ENCODE measurements at places on chromosomes 3 and 15.

DNA sequence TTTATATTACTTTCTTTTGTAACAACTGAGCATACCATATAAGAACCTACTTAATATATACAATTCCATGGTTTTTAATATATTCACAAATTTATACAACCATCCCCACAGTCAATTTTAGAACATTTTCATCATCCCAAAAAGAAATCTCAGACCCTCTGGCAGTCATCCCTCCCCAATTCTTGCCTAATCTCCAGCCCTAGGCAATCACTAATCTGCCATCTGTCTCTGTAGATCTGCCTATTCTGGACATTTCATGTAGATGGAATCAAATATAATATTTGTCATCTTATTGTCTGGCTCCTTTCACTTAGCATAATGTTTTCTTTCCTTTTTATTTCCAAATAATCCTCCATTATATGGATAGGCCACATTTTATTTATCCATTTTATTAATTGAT is 92.5 kb downstream of the LARS2 start:
- no peak for DNase-seq

GRCh38 chr3:21751886-21752285 is 876 bp upstream of the ZNF385D start:
- no peak for DNase-seq

DNA sequence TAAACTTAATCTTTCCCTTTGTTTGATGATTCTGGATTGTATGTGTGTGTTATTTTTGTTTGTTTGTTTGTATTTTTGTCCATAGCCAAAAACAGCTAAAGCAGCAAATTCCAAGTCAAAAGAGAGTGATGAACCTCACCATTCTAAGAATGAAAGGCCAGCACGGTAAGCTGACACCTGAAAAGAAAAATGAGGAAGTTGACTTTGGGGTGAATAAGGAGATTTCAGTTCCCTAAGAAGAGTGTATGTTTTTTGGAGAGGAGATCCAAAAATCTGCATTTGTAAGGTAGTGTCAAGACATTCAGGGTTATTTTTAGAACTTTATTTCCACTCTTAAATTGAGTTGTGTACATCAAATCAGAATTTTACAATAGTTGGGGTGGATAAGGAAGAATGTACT is 52.3 kb upstream of the UTS2B start:
- DNase-seq = no peak

- DNase-seq = no peak
Measured at GRCh38 chr3:157175691-157176507, 16.0 kb upstream of the CCNL1 start.

GRCh38 chr3:48344867-48345507 is 11.5 kb upstream of the SPINK8 start:
- DNase-seq = no peak

GRCh38 chr3:32045091-32045915 is 61.1 kb upstream of the GPD1L start:
- DNase-seq = peak; percentile 61

DNA sequence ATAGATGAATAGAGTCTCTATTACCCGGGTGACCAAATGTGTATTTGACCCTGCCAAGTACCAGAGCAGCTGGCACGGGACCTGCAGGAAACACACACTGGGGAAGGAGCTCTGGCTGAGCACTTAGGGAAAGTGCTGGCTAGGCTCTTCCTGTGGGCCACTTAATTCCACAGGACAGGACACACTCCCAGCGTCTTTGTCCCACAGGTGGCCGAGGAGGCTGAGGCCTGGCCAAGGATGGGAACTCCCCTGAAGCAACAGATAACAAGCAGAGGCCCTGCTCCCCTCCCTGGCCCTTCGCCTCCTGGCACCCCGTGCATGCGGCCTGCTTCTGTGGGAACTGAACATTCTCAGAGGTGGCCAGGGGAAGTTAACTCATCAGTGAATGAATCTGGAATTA is 180.8 kb downstream of the ATP10A start:
- DNase-seq = no peak

GRCh38 chr3:130480736-130481135 is 36.2 kb upstream of the COL6A6 start:
- DNase-seq = peak; percentile 5

DNA sequence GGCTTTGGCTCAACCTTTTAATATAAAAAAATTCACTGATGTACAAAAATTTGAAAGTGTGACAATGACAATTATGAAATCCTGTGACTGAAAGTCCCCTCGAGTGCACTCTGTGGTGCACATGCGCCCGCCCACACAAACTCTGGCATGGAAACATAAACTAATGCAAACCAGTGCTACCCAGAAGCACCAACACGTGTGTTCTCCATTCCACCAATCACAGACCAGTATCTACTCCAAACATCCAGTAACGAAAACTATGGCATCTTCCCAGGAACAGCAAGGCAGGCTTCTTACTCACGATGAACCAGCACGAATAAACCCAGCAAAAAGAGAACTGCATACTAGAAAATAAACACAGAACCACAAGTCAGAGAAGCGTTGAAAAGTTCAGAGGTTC is 11.7 kb upstream of the NMB start:
- DNase-seq = no peak

GRCh38 chr3:58560771-58561311 is 16.4 kb downstream of the FAM107A start:
- peak; percentile 12 for DNase-seq

GRCh38 chr15:20356444-20356910 is 185.1 kb downstream of the GOLGA6L6 start:
- DNase-seq = no peak

DNA sequence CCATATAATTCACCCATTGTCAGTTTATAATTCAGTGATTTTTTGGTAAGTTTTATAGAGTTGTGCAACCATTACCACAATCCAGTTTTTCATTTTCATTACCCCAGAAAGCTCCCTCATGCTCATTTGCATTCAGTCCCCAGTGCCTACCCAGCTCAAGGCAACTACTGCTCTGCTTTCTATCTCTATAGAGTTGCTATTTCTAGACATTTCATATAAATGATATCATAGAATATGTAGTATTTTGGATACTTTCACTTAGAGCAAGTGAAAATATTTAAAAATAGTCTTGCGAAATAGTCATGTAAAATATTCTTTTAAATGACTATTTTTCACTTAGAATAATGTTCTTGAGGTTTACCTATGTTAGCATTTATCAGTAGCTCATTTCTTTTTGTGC is 42.1 kb downstream of the ZNF654 start:
- DNase-seq = no peak

DNA sequence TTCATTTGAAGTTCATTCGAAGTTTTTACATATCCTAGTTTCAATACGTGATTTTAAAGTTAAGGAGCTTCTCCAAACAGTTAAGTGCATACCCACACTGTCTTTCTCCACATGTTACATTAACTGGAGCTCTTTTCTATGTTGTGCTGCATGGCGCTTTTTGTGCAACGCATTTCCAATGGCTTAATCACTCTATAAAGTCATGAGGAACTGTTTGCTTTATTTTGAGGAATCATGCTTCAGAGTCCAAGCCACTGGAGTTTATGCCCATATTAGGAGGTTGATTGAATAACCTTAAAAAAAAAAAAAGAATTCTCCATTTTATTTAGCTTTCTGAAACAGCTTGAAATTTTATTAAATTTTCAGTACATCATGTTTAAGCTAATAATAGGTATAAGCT is 109.4 kb upstream of the MBNL1 start:
- peak; percentile 39 for DNase-seq

DNA sequence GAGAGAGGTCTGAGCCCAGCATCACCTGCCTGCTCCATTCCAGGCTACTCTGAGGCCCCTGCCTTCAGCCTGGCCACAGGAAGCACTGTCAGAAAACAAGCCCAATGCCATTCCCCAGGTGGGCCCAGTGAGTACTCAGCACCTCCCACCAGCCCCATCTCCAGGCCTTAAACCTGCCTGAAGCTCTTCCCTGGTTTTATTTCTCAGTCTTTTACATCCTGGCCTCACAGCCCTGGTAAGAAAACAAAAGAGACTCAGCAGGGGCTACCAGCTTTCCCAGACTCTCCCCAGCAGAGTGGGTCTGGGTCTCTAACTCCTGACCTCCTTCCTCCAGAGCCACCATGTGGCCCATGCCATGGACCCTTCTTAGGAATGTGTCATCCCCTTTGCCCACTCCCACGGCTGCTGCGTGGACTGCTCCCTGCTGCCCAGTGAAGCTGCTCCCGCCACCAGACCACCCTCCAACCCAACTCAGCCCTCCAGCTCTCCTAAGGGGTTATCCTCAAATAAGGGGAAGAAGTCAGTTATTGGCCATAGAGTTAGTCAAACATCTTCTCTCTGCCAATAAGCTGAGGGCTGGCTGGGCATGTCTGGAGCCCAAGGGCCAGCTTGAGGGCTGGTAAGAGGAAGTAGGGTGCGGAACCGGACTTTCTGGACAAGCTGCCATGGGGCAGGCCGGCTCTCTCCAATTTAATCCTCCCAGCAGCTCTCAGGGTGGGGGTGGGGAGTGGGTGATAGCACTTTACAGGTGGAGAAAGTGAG is 116.7 kb upstream of the LINGO1 start:
- no peak for DNase-seq

DNA sequence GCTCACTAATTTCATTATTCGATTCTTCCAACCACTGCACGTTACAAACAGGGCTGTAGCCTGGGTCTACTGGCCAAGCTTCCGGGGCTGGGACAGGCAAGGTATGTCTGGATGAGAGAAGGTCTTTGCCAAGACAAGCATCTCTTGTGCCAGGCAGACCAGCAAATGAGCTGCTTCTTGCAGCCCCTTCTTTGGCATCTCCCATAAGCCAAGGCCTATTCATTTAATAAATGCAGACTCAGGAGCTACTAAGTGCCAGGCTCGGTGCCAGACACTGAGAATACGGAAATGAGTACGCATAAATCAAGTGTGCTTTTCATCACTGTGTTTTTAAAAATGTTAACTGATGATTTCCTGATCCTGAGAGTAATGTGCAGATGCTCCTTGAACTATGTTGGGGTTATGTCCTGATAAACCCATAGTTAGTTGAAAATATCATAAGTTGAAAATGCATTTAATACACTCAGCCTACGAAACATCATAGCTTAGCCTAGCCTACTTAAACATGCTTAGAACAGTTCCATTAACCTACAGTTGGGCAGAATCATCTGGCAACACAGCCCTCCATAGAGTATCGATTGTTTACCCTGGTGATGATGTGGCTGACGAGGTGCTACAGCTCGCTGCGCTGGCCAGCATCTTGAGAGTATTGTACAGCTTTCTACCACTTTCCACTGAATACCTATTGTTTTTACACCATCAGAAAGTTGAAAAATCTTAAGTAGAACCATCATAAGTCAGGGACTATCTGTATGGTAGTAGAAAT is 135.0 kb upstream of the CTDSPL start:
- DNase-seq = no peak

DNA sequence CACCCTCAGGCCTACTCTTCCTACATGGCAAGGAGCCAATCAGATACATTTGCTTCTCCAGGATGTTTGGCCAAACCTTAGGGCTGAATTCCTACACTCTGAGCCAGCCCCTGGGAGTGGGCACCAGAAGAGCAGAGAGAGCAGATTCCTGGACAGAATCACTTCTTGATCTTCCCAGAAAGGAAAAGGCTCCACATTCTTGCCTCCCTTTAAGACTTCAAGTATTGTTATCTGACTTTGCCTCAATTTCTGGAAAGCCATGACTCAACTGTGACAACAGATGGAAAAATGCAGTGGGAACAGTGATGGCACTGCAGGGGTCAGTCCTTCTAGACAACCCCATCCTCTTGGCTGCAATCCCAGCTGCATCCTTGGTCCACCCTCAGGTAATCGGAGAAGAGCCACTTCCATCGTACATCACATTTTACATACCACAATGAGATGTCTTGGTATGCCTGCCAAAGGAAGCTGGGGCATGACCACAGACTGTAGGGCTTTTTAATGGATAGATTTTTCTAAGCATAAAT is 21.0 kb downstream of the SLCO2A1 start:
- no peak for DNase-seq

DNA sequence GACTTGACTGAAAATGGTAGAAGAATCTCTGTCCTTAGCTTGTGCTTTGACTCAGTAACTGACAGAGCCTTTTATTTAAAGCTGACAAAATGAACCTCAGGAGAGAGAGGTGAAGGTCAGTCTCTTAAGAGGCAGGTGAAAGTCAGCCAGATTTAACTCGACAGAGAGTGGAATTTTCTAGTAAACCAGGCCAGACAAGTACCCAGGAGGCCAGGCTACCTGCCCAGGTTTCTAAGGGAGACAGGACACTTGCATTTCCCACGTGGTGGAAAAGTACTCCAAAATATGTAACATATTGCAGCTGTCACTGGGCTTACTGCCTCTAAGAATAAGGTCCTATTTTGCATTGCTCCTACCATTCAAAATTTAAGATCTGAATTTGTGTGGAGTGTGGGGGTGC is 167.9 kb downstream of the FMN1 start:
- DNase-seq = no peak

DNA sequence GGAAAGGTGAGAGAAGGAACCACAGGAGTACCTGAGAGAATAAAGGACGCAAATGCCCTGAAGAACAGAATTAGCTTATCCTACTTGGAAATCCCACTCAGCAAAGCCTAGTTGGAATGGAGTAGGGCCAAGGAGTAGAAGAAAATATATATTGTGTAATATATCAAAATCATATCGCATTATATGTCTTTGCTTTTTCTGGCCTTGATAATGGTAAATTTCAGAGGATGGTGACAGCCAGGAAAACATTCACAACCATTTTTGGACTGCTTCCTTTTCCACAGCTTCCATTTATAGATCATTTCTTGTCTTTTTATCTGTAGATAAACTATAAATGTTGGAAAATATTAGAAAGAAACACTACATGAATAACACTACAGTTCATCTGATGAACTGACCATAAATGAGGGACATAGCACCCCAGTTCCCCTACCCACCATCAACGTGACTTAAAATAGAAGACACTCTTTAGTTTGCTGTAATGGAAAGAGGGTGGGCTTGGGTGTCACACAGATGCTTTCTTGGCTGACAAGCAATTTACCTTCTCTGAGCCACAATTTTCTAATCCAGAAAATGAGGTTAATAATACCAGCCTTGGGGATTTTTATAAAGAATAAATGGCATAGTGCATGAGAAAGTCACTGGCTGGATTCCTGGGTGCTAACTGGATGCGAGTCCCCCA is 569.6 kb downstream of the NTRK3 start:
- no peak for DNase-seq

- no peak for DNase-seq
Measured at GRCh38 chr3:60551455-60552209, 699.6 kb downstream of the FHIT start.

GRCh38 chr3:100106531-100107141 is 7.7 kb downstream of the FILIP1L start:
- peak; percentile 64 for DNase-seq

DNA sequence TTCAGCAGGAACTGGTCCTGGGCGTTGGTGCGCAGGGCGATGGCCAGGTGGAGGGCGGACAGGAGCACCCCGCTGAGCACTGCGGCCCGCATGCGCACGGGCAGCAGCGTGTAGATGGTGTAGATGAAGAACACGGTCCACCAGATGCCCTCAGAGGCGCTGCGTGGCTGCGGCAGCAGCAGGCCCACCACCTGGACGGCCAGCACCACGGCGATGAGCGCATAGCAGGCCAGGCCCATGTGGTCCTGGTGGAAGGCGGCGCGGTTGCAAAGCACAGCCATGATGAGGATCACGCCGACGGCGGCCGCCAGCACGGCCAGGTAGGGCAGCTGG is 1.5 kb downstream of the ADCY5 start:
- DNase-seq = no peak

- no peak for DNase-seq
Measured at GRCh38 chr15:95017666-95018328, 786.4 kb downstream of the MCTP2 start.
